CD8-positive, alpha-beta memory T cell (primary cell): ENCODE measurements at places on chromosomes 12 and 14.
A peak's percentile ranks its signal among the peaks of the same experiment; 100 is the strongest.

DNA sequence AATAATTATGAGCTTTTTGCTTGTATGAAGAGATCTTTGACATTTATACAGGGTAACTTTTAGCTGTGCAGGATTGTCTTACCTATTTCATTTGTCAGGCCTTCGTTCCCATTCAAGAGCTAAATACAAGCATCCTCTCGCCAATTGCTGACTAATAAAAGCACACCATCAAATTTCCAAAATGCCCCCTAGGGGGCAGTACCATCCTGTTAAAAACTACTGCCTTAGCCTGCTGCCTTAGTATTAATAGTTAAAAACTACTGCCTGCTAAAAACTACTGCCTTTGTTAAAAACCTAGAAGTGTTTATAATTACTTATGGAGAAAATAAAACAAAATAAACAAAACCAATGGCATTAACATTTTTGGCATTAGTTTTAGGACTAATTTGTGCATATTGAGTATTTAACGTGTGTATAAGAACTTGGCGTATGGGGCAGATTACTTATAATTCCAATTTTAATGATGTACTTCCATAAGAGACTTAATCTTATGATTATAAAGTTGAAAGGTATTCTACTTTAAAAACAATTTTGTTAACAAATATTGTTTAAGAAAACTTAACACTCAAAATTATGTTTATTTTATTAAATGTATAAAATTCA is 3.0 kb upstream of the IFI27L2 start:
- DNase-seq, result peak; percentile 49

GRCh38 chr14:63308723-63309317 is 9.9 kb downstream of the GPHB5 start:
- no peak for DNase-seq

DNA sequence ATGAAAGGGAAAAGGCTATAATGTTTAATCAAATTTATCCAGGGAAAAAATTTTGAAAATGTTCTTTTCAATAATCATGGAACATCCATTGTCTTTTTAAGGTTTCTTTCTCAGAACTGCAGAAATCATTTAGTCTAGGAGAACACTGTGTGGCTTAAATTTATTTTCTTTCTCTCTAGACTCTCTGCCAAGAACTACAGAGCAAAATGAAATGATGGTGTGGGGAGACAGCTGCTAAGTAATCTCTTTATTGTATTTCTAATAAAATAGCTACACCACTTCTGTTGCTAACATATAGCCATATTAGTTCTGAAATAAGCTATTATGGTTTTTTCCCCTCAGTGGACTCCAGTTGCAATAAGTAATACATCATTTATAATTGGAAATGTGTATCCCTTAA is 120.9 kb downstream of the EFCAB11 start:
- no peak for DNase-seq

DNA sequence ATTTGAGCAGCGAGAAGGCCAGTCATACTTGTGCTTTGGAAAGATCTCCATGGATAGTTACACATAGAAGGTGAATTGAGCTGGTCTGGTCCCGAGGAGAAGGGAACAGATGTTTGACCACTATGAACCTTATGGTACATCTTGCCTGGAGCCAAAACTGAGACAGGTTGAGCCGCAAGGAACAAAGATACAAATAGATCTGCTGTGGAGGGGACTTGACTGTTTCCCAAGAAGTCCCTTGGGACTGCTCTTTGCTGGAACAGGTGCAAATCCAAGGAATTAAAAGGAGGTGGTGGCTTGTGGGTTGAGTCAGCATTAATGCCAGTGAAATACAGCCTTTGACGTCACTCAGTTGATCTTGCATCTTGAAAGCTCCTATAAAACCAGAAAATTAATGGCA is 68.8 kb upstream of the PRIMA1 start:
- DNase-seq, result no peak

- peak; percentile 75 for DNase-seq
Observed at GRCh38 chr12:53743266-53744129, 8.3 kb downstream of the CISTR start.

DNA sequence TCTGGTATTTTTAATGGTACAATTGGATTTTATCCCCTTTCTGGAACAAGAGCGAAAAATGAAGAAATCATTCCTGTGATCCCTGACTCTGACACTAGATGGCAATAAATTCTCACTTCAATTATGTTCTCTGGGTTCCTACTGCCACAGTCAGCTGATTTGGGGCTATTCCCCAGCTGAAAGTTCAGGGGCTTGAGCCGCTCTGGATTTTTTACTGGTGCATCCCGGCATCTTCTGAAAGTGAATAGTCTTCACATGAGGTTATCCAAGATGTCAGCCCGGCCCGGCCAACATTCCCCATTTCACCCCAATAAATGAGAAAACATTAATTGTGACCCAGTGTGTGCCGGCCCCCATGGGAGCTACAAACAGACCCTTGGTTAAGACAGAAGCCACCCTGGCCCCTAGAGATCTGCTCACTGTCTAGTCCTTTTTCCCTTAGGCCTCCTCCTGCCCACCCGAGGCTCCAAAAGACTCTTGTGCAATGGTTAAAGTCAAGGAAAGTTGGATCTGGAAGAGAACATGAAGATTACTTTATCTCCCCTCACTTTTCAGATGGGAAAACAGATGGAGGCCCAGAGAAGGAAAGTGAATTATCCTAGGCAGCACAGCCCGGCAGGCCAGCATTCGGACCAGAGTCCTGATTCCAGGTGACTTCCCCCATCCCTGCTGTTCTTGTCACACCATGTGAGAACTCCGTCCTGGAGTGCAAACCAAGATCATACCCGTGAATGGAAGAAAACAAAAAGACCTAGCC is 20.8 kb downstream of the CKAP4 start:
- DNase-seq, result peak; percentile 31

GRCh38 chr14:68081489-68081888 is 261.9 kb downstream of the RAD51B start:
- no peak for DNase-seq

DNA sequence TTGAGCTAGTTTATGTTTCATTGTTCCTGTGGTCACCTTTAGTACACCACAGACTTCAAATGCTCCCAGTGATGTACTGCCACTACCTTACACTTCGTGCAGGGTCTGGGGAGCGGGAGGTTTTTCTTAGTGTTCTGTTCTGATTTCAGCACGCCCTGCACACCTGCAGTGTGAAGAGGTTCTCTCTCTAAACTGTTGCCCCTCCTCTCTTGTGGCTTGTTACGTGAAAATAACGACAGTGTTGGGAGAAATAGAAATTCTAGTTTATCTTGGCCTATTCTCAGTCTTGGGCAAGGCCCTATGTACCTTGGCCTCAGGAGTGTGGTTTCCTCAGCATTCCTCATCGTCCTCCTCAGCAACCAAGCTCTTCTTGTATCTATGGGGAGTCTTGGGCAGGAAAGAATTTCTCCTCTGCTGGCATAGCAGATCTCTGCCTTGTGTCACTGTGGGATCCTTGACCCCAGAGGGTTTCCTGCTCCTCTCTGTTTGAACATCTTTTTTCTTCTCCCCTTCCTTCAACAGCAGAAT is 48.6 kb downstream of the EIF2S3B start:
- DNase-seq, result no peak
